AG08395 (cell line): ENCODE measurements at places on chromosomes 4 and X.

- DNase-seq, result no peak
These were observed 118.5 kb downstream of the CFAP299 start for GRCh38 chr4:80454040-80454439.

GRCh38 chrX:87517571-87518141 lies at the start of gene KLHL4:
Gene KLHL4, plus strand, starts transcription at chrX:87517802. Its CDS starts 92 bp downstream, at chrX:87517894.
- no peak for DNase-seq

DNA sequence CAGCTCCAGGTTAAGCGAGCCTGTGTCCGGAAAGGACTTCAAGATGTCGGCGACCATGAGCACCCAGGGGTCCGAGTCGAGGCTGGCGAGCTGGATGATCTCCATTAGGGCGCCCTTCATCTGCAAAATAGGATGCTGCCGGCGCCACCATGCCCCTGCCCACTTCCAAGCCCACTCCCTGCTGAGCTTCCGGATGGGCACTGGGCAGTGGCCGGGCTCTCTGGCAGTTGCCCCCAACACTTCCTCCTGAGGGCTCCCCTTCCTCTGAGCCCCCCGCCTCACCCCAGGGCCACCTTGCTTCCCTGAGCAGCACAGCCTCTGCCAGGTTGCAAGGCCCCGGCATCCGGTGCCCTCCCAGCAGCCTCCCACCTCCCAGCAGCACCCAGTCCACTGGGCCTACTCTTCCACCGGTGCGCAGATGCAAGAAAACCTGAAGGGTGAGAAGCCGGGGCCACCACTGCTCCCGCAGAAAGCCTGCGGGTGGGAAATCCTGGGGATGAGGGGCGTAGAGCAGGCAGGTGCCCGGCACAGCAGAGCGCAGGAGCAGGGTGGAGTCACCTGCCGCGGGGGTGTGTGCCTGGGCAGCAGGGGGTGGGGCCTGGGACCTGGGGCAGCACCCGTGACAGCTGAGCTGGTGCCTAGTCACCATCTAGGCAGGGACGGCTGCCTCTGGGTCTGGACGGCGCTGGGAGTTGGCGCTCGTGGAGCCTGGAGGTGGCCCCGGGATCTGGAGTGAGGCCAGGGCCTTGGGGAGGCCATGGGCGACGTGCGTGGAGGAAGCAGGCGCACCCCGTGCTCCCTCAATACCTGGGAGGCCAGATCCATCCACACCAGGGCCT lies 17.0 kb downstream of the NELFA start:
- DNase-seq, result no peak

- peak; percentile 49 for DNase-seq
These were observed 2.5 kb upstream of the PLP1 start for GRCh38 chrX:103774070-103774642.

- no peak for DNase-seq
These were observed 257.0 kb downstream of the IDS start for GRCh38 chrX:149248073-149248625.

- peak; percentile 48 for DNase-seq
These were observed 4.9 kb downstream of the PLAC8 start for GRCh38 chr4:83109480-83110222.
